ENCODE measurements at places on chromosomes 5 and 9. TPM values are rescaled to one million over a fixed set of nuclear protein-coding genes. Genes with fewer than 3 reads are reported as not detected.

GDF9 gene
- total RNA-seq, result 0.20 TPM

ABITRAM gene
- total RNA-seq, result 7.3 TPM

EQTN gene
- not detected for total RNA-seq

RORB gene
- total RNA-seq, result 2.4 TPM

LEAP2 gene
- total RNA-seq, result 1.1 TPM

TERT gene
- not detected for total RNA-seq

FBLL1 gene
- total RNA-seq, result not detected

MARCHF11 gene
- total RNA-seq, result 0.33 TPM

ENTREP1 gene
- 16.2 TPM for total RNA-seq

IFNA13 gene
- total RNA-seq, result not detected

SNCB gene
- total RNA-seq, result not detected

CSF1R gene
- 11.2 TPM for total RNA-seq

TRIM7 gene
- total RNA-seq, result 7.7 TPM

DNA sequence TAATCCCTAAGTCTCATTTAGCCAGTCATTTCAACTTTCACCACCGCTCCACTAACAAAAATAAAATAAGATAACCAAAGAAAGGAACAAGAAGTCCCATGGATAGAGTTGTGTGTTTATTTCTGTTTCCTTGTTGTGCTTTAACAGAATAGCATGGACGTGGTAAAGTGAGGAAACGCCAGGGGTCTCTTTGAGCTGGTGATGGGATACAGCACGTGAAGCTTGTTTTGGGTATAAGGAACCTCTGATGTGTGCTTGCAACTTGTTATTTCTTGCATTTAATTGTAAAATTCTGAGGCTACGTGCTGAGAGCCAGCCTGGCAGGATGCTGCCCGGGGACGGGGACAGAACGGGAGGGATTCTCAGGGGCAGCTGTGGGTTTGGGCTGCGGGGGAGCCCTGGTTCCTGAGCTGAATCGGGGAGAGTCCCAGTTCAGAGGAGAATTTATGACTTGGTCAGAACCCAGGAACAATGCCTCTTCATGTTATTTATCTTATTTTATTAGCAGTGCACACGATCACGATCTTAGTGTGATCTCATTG lies 63.4 kb downstream of the ANKRD33B start:
- no peak for DNase-seq

GRCh38 chr9:89144238-89144637 lies 34.4 kb downstream of the SHC3 start:
- DNase-seq, result no peak

- DNase-seq, result no peak
Measured at GRCh38 chr5:126188804-126189203, 234.4 kb upstream of the GRAMD2B start.

DNA sequence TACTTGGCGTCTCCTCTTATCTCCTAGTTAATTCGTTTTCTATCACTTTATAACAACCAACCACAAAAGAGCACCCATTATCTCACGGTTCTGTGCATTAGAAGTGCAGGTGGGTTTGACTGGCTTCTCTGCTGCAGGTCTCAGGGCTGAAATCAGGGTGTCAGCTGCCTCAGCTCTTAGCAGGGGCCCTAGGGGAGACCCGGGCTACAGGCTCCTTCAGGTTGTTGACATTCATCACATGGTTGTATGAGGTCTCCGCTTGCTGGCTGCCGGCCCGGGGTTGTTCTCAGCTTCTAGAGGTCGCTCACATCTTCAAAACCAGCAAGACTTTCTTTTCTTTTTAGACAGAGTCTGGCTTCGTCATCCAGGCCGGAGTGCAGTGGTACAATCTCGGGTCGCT lies 2.9 kb upstream of the ZMYND19 start:
- DNase-seq, result no peak

- peak; percentile 64 for DNase-seq
Measured at GRCh38 chr9:125241863-125242739, 958 bp upstream of the HSPA5 start.

DNA sequence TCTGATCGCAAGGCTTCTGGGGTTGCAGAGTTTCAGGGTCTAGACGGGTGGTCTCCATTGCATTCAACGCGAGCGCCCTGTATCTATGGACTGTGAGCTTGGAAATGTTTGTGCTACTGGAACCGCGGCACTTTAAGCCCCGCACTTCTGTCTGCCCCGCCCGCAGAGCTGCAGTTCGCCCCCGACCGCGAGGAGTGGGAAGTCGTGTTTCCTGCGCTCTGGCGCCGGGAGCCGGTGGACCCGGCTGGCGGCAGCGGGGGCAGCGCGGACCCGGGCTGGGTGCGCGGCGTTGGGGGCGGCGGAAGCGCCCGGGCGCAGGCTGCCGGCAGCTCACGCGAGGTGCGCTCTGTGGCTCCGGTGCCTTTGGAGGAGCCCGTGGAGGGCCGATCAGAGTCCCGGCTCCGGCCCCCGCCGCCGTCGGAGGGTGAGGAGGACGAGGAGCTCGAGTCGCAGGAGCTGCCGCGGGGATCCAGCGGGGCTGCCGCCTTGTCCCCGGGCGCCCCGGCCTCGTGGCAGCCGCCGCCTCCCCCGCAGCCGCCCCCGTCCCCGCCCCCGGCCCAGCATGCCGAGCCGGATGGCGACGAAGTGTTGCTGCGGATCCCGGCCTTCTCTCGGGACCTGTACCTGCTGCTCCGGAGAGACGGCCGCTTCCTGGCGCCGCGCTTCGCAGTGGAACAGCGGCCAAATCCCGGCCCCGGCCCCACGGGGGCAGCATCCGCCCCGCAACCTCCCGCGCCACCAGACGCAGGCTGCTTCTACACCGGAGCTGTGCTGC lies 1.0 kb downstream of the ADAMTS19 start:
- no peak for DNase-seq

- DNase-seq, result no peak
Measured at GRCh38 chr5:172111852-172112225, 76.2 kb downstream of the STK10 start.

- no peak for DNase-seq
Measured at GRCh38 chr9:13721481-13722235, 442.2 kb upstream of the MPDZ start.

GRCh38 chr9:98008764-98009163 lies 25.6 kb downstream of the ANP32B start:
- DNase-seq, result no peak

GRCh38 chr5:126460977-126461376 lies 37.8 kb downstream of the GRAMD2B start:
- DNase-seq, result no peak

- no peak for DNase-seq
Measured at GRCh38 chr9:134136118-134136995, 475 bp downstream of the WDR5 start.

DNA sequence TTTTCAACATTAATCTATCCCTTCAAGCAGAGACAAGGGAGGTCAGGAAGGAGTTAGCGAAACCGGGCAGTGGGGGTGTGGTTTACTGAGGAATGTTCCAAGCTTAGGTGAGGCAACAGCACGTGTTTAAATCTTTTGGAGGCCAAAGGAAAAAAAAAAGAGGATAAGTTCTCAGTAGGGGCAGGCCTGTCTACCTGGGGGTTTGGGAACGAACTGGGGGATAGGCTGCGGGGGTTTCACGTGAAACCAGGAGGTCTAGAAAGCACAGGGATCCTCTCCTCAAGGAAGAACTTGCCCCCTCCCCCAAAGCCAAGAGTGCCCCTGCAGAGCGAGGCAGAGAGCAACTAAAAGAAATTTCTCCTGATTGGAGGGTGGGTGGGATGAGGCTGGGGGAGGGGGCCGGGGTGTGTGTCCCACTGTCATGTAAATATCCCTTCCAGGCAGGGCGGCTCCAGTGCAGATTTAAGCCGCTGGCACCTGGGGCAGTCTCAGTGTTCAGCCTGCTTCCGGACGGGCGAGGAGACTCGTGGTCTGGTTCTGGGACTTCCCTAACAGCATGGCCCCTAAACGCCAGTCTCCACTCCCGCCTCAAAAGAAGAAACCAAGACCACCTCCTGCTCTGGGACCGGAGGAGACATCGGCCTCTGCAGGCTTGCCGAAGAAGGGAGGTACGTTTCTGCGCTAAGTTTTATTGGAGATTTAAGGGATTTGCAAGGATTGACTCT lies 5.5 kb upstream of the SET start:
- no peak for DNase-seq

- no peak for DNase-seq
Measured at GRCh38 chr9:74775396-74775795, 112.3 kb downstream of the TRPM6 start.

DNA sequence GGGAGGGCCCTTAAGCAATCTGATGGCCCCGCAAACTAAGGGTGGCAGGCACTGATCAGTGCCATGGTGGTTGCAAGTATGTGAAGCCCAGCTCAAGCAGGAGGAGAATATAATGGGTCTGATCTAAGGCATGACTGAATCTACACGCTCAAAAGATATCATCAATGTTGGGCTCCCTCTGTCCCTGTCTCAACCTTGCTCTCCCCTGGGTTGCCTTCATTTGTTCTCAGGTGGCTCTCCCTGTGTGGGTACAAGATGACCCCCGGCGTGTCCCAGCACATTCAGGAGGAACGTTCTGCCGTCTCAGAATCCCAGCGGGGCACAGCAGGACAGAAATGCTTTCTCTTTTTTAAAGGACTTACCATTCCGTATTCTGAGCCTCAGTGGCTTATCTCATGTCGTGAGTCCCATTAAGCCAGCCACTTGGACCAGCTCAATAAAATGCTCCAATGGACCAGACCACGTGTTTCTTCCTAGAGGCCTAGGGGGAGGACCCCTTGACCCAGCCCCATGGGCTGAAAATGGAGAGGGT lies 12.0 kb upstream of the RNF130 start:
- peak; percentile 28 for DNase-seq

GRCh38 chr9:20351715-20352114 lies 270.6 kb downstream of the MLLT3 start:
- DNase-seq, result no peak

DNA sequence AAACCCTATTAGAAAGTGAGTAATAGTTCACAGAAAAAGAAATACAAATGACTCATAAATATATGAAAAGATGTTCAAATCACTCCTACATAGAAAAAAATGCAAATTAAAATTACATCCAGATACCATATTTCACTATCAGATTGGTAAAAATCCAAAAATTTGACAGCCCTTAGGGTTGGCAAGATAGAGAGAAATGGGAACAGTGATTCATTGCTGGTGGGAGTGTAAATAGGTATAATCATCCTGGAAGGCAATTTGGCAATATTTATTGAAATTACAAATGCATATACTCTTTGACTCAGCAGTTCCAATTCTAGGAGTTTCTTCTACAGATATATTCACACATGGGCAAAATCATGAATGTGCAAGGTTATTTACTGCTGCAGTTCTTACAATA lies 273.5 kb downstream of the NR2F1-AS1 start:
- DNase-seq, result no peak
